Sigmoid colon (tissue), 7 donors: ENCODE measurements at places on chromosomes 11 and 22. TPM values are rescaled to one million over a fixed set of nuclear protein-coding genes. Genes with fewer than 3 reads are reported as not detected.

The OR51B4 gene
- not detected for total RNA-seq

GRCh38 chr11:115425816-115426215, 78.4 kb downstream of the CADM1 start:
- H3K36me3 ChIP-seq, result no peaks in the 10 kb centered on the region
- H3K4me1 ChIP-seq, result no peaks in the 10 kb centered on the region
- no peaks in the 10 kb centered on the region for H3K27me3 ChIP-seq
- H3K27ac ChIP-seq, result no peak overlapping the region

The SLC6A5 gene
- not detected for total RNA-seq

GRCh38 chr11:113578033-113578380, 102.8 kb upstream of the DRD2 start:
- H3K27me3 ChIP-seq, result no peaks in the 10 kb centered on the region
- H3K4me3 ChIP-seq, result no peak overlapping the region
- H3K27ac ChIP-seq, result no peak overlapping the region
- no peak for DNase-seq

The OR8G1 gene
- not detected for total RNA-seq

GRCh38 chr11:43638717-43639116, 41.8 kb upstream of the HSD17B12 start:
- H3K27ac ChIP-seq, result no peak overlapping the region
- H3K36me3 ChIP-seq, result no peaks in the 10 kb centered on the region
- no peaks in the 10 kb centered on the region for H3K27me3 ChIP-seq
- DNase-seq, result no peak
- no peaks in the 10 kb centered on the region for H3K4me1 ChIP-seq

The HMGXB4 gene
- total RNA-seq, result 14.8 TPM
